H1 (cell line): ENCODE measurements at places on chromosomes 11 and 22.

- DNase-seq = no peak
Measured at GRCh38 chr22:42926104-42926503, 69.0 kb upstream of the ARFGAP3 start.

- DNase-seq = no peak
Measured at GRCh38 chr11:35878741-35879140, 65.1 kb upstream of the LDLRAD3 start.

DNA sequence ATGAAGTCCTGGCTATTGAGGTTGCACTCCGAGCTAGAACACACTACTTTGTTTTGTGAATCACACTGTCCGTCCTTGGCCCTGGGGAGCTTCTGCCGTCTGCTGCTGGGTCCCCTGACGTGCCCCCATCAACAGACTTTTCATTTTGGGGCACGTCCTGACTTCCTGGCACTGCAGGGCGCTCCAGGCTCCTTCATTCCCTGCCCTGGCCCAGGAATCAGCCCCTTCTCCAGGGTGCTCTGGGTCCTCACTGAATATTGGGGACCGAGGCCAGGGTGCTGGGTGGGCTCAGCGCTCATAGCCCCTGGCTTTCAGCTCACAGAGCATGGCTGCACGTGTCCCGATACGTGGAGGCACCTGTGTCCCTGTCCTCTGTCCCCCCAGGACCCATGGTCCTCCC, 22.2 kb downstream of the TSPAN4 start:
- DNase-seq = no peak

DNA sequence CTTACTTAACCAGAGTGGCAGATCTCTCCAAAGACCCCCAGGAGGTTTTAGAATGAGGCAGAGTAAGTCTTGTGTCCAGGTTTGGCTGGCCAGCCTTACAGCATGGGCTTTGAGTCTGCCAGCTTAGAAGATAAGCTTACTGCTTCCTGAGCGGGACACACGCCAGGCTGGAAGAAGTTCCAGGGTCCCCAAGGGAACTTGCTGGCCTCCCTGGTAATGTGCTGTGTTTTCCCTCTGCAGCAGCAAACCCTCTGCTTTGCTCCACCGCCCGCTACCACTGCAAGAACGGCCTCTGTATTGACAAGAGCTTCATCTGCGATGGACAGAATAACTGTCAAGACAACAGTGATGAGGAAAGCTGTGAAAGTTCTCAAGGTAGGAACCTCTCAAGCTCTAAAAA, 154.2 kb downstream of the LDLRAD3 start:
- no peak for DNase-seq

- DNase-seq = no peak
Measured at GRCh38 chr11:30873924-30874610, 287.9 kb upstream of the MPPED2 start.

- no peak for DNase-seq
Measured at GRCh38 chr11:120244476-120245365, 4.8 kb downstream of the POU2F3 start.

- no peak for DNase-seq
Measured at GRCh38 chr11:1231396-1232020, 8.6 kb downstream of the MUC5B start.

DNA sequence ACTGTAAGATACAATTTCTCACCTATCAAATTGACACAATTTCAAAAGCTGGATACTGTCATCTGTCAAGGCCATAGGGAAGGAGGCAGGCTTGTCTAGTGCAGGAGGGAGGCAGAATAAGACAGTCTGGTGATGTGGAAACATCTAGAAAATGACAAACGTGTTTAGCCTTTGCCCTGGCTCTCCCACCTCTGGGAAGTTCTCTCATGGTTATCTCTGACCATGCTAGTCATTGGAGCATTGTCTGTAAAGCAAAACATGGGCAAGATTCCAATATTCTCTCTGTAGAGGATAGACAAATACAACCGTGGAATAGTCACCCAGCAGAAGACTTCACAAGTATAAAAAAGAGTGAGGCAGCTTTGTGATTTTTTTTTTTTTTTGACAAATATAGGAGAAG, 9.1 kb upstream of the SERHL2 start:
- no peak for DNase-seq

- peak; percentile 23 for DNase-seq
Measured at GRCh38 chr11:45885921-45886721, 670 bp downstream of the MAPK8IP1 start.

- no peak for DNase-seq
Measured at GRCh38 chr11:86416494-86416893, 41.8 kb downstream of the CCDC81 start.

DNA sequence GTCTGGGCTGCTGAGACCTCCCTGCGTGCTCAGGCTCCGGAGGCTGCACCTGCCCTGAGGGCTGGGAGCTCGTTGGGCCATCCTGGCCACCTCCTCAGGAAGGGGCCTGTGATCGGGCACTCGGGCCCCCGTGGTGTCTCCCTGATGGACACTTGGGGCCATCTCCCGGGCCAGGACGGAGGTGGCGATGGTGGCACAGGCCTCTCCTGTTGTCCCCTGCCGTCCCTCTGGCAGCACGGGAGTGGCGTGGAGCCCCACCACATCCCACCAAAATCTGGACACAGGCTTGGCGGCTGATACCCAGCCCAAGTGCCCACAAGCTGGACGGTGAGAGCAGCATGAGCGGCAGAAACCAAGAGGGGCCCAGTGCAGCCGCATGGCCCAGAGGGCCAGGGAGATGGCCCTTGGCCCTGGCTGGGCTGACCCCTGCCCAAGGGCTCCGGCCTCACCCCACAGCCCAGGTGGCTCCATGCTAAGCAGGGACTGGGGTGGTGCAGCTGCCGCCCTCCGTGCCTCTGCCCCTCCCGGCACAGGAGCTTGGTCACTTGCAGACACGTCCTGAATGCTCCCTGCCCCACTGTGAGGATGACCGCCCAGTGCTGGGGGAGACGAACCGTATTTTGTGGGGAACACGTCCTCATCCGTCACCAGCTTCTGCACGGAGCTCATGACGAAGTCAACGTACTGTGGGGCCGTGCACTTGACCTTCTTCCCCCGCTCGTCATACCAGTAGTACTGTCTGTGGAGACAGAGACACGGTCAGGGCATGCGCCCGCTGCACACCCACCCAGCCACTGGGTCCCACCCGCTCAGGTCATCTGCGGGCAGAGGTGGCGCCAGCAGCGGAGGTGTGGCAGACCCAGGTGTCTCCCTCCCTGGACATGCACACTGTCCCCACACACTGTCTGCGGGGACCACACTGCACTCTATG, 15.6 kb downstream of the MOB2 start:
- DNase-seq = no peak

- no peak for DNase-seq
Measured at GRCh38 chr22:20761536-20761935, 12.4 kb upstream of the SERPIND1 start.

DNA sequence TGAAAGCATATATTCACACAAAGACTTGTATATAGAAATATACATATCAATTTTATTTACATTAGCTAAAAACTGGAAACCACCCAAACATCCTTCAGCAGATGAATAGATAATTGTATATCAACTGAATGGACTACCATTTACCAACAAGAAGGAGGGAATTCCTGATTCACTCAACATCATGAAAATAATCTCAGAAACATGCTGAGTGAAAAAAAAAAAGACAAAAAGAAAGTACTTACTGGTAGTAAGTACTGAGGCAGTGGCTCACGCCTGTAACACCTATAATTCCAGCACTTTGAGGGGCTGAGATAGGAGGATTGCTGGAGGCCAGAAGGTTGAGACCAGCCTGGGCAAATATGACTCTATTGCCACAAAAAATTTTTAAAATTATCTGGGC, 7.4 kb upstream of the IPO7 start:
- DNase-seq = no peak

GRCh38 chr11:96242191-96242847, 100.7 kb downstream of the MAML2 start:
- no peak for DNase-seq

DNA sequence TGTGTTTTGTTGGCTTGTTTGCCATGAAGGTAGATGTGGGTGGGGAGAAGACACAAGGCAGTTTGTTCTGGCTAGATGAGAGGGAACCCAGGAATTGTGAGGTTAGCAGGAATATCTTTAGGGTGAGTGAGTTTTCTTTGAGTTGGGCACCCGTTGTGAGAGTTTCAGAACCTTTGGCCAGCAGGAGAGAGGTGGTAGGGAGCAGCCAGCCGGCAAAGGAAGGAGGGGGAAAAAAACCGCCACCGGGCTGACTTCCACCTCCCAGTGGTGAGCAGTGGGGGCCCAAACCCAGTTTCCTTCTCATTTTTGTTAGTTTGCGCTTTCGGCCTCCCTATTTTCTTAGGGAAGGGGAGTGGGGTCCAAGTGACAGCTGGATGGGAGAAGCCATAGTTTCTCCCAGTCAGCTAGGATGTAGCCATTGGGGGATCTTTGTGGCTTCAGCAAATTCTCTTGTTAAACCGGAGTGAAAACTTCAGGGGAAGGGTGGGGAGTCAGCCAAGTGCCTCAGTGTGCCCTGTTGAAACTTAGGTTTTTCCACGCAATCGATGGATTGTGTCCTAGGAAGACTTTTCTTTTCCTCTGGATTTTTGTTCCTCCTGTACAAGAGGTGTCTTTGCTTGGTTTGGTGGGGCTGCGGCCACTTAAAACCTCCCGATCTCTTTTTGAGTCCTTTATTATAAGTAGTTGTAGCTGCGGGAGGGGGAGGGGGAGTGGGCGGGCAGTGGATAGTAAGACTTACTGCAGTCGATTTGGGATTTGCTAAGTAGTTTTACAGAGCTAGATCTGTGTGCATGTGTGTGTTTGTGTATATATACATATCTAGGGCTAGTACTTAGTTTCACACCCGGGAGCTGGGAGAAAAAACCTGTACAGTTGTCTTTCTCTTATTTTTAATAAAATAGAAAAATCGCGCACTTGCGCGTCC, 1.1 kb upstream of the GCAT start:
- no peak for DNase-seq

DNA sequence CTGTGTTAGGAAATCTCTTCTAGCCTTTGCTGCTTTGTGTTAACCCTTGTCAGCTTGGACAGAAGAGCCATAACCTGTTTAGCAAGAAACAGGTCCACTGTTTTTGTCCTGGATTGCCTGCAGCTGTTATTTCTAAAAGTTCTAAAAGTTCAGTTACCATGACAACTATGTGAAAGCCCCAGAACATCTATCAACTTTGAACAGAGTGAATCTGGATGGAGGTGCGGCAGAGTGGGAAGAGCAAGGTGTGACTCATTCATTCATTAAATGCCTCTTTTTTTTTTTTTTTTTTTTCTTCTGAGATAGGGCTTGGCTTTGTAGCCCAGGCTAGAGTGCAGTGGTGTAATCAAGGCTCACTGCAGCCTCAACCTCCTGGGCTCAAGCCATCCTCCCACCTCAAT, 50.5 kb downstream of the RBX1 start:
- no peak for DNase-seq

- DNase-seq = no peak
Measured at GRCh38 chr22:31497148-31497938, 1.0 kb downstream of the SFI1 start.

DNA sequence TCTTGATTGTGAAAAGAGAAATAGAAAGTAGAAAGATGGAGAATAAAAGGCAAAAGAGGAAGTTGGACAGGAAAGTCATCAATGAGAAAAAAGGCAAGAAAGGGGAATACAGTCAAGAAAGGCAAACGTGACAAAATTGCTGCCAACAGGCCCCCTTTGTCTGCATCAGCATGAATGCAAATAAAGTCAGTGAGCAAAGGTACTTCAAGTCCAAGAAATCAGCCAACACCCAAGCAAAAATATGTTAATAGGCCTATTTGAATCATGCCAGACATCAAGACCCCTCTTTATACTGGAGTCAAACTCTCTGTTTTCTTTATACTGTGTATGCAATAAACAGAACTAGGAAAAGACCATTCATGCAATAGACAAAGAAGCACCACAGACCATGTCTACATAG, 34.3 kb downstream of the GUCY1A2 start:
- DNase-seq = no peak

- DNase-seq = no peak
Measured at GRCh38 chr11:108588287-108588686, 5.3 kb downstream of the EXPH5 start.

GRCh38 chr11:126739499-126740145, 260.9 kb downstream of the KIRREL3 start:
- DNase-seq = no peak

GRCh38 chr22:47013861-47014635, 251.6 kb downstream of the TBC1D22A start:
- DNase-seq = no peak

- no peak for DNase-seq
Measured at GRCh38 chr11:124970925-124971324, 16.9 kb downstream of the CCDC15 start.

DNA sequence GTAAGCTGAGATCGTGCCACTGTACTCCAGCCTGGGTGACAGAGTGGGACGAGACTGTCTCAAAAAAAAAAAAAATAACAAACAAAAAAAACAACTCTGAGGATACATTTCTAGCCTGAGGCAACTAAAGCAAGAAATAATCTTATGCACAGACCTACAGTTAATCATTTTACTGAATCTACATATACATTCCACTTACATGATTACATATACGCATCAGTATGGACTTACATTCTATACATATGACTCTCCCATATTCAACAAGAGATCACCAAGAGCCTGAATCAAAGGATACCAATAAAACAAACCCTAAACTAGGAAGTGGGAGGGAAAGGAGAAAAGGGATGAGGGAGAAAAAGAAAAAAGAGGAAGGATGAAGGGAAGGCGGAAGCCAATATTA, 1.1 kb downstream of the ALG8 start:
- no peak for DNase-seq

DNA sequence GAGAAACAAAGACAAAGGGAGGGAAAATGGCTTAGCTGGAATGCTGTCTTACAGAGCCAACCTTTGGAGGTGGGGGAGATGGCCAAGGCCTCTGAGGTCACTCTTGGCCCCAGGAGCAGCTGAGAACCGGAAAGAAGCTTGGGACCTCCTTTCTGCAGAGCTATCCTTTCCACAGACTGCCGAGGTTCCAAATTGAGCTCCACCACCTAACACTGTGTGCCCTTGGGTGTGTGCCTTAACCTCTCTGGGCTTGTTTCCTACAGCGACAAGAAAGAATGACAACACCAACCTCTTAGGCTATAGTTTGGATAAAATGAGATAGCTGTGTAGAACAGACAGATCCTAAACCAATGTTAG, 23.2 kb downstream of the RTN4RL2 start:
- no peak for DNase-seq

DNA sequence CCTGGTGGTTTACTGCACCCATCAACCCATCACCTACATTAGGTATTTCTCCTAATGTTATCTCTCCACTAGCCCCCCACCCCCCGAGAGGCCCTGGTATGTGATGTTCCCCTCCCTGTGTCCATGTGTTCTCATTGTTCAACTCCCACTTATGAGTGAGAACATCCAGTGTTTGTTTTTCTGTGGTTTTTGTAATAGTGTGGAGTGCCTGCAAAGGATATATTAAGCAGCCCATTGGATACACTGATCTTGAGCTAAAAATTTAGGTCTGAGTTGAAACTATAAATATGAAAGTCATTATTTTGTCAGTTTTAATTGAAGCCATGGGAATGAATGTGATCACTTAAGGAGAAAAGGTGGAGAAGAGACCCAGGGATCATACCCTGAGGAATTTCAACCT, 23.0 kb downstream of the MRPL48 start:
- DNase-seq = no peak

- no peak for DNase-seq
Measured at GRCh38 chr11:112932593-112932992, 28.6 kb upstream of the NCAM1 start.
